Cerebellar nuclear complex (tissue), 1 donor: ENCODE measurements at places on chromosomes 6 and 20.

DNA sequence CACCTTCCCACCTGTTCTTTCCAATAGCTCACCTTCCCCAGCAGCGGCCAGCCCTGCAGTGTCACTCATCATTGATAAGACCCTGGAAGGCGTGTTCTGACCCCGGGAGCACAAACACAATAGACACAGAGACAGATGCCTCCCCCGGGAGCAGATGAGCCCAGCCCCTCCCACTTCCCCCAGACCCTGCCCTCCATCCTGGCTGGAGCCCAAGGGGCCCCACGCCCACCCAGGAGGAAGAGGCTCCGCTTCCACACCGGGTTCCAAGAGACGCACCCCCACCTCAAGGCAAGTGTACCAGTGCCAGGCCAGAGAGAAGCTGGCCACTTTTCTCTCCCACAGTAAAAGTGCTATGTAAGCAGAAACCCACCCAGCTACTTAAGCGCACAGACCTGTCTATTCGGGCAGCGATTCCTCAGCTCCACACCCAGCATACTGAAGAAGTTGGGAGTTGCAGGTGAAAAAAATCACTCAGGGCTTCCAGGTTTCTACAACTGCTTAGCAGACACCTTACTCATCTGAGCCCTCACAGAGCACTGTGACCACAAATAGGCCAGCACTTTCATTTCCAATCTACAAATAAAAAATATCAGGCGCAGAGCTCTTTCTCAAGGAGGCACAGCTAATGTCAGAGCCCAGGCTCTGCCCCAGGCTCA lies 93.4 kb upstream of the NXT1 start:
- DNase-seq = no peak

DNA sequence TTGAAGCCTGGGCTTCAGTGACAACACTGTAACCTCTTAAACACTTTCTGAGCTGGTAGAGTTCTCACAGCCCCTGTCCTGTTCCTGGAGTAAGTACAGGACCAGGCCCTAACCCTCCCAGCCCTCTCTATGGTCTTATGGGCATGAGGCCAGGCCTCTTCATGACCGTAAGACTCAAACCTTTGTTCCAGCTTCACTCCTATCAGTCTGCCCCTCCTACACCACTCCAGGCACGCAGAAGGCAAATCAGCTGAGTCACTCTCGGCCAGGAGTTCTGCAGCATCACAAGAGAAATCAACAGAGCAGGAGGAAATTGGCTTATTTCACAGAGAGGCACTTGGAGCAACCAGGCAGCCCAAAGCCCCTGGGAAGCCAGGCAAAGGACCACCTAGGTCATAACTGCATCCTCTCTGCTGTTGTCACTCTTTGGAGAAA lies 25.3 kb upstream of the CHD6 start:
- DNase-seq = no peak

- no peak for DNase-seq
Measured at GRCh38 chr6:154242617-154243357, 113.8 kb downstream of the IPCEF1 start.

DNA sequence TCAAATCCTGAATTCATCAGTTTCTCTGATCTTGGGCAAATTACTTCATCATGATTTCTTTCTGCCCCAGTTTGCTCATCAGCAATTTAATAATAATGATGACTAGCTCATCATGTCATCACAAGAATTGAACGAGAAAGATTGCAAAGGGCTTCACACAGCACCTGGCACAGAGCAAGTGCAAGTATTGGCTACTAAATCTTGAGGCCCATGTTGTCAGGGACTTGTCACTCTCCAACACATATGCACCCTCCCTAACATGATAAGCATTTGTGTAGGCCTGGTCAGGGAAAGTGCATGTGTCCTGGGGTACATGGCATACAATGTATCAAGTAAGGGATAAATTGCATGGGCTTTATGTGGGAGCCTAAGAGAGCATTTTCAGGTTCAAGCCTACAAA lies 6.4 kb downstream of the SMLR1 start:
- DNase-seq = no peak

DNA sequence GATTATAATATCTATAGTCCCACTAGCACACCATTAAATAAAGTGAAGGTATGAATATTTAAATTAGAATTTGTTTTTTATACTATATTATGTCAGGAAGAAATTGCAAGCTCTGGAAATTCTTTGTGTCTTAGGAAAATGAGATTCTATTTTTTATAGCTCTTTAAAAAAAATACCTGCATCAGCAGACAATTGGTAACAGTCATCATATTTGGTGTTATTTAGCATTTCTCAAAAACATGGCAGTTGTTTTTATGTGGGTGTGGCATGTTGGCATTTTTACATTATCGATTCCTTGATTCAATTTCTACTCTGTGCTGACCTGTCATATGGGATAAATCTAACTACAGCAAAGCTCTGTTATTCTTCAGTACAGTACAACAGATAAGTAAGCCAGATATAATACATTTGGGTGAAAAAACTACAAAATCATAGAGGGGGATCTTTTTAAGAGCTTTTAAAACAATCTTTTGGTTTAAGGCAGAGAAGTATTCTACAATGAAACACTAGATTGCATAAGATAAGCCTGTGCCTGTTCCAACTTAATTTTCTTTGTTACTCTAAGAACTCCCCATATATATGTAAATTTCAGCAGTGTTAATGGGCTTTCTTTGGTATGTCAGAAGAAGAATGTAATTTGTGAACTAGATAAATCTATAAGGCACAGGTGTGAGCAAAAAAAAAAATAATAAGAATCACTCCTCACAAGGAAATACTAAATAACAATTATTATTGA lies 71.5 kb downstream of the LAMA2 start:
- DNase-seq = no peak

DNA sequence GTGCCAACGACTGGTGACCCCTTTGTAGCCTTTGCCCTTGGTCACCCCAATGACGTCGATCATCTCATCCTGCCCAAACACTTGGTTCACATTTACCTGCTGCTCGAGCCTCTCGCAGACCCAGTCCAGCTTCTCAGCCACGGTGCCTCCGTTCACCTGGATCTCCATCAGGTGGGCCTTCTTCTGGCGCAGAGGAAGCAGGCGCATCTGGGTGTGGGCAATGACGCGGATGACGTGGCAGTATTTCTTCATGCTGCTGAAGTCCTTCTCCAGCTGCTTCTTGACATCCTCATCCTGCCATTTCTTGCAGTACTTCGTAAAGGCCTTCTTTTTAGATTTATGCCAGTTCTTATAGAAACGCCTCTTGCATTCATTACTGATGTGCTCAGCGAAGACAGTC lies 46.9 kb upstream of the SEC63 start:
- no peak for DNase-seq

GRCh38 chr6:156976216-156977127 lies 199.3 kb downstream of the ARID1B start:
- no peak for DNase-seq

DNA sequence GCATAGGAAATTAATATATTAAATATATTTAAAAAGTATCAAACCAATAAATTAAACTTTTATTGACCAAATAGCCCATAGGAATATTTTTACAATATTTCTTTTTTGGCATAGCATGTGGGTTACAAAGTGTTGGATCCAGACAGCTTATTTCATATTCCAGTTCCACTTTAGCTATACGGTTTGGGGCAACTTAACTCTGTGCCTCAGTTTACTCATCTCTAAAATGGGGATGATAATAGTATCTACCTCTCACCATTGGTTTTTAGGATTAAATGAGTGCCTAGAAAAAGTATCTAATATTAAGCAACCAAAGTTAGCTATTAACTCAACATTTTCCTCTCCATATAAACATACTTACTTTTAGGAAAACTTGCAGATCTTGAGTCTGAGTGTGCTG lies 243.8 kb downstream of the TBC1D32 start:
- DNase-seq = no peak

DNA sequence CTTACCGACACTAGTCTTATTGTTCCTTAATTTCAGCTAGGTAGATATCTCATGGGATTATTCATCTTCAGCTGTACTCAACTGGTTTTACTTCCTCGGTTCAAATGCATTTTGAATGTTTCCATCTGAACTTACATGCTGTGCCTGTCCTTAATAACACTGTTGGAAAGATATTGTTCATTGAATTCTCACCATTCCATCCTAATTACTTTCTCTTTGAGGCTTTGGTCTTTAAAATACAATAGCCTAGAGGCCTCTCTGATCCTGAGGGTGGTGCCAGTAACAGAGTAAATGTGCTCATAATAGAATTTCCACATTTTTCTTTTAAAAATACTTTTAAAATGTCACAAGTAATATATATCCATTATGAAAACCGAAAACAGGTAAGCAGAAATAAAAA lies 54.0 kb downstream of the IL20RA start:
- no peak for DNase-seq

DNA sequence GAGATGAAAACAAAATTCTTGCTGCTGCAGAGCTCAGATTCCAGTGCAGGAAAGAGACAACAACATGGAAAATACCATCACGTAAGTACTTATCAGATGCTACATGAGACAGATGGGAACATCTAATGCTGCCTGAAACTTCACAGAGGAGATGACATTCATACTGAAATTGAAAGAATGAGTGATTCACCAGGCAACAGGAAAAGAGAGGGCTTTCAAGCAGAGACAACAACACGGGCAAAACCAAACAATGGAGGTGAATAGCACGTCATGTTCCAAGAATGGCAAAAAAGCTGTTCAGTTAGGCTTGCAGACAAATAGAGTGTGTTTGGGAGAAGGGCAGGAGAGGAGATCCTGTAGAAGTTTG lies 39.3 kb downstream of the GTF2H5 start:
- no peak for DNase-seq

DNA sequence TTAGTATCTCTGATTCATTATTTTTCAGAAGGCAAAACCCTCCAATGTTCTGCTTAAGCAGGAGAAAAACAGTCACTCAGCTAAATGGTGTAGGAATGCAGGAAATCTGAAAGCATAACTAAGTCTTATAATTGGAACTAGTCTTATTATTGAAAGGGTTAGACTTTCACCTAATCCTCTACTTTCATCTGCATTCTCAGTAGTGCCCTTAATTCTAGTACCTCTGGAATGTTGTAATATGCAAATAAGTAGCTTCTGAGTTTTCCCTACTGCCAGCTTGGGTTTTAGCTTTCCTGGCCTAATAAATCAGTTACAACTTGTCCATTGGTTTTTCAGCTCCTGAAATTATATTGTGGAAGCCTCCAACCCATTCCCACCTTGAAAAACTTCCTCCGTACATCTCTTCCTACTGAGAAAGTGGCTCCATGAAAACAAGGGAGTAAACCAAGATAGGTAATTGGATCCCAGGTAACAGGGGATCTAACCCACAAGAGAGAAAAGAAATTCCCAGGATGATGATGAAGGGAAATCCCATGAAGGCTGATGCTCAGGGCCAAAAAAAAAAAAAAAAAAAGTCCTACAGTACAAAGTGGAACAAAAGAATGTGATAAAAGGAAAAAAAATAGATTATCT lies 147.0 kb downstream of the TBC1D32 start:
- DNase-seq = no peak

DNA sequence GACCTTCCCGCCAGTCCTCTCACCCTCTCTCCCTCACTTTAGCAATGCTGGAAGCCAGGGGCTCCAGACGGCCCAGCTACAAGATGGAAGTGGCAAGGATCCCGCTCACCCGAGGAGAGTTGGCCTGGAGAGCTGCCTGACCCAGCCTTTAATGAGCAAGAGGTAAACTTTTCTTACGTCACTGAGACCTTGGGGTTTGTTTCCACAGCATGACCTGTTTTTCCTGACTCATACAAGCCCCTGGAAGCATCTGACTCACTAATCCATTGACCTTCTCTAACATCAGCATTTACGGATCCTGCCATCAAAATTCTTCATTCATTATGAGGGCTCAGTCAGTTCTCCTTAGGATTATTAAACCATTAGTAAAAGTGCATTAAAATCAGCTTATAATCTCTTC lies 120.4 kb downstream of the MYLK4 start:
- no peak for DNase-seq

- no peak for DNase-seq
Measured at GRCh38 chr6:156822747-156823206, 45.6 kb downstream of the ARID1B start.

- DNase-seq = no peak
Measured at GRCh38 chr20:57657535-57658446, 37.6 kb upstream of the ZBP1 start.

GRCh38 chr6:34810936-34811632 lies 19.2 kb downstream of the BLTP3A start:
- DNase-seq = no peak

- no peak for DNase-seq
Measured at GRCh38 chr6:148430897-148431296, 88.3 kb downstream of the SASH1 start.

DNA sequence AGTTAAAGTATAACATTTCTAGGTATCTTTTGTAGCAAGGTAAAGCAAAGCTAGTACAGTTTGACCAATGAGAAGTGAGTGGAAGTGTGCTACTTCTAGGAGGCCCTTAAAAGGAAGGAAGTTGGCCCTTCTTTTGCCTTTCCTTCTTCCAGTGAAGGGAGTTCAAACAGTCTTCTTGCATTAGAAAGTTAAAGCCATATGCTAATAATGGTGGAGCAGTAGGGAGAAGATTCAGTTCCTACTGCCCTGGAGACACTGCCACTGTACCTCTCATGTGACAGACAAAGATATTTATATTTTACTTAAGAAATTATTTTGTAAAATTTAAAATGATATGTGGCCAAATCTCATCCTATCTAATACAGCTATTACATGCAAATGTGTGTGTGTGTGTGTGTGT lies 26.0 kb upstream of the RCAN2 start:
- DNase-seq = no peak

DNA sequence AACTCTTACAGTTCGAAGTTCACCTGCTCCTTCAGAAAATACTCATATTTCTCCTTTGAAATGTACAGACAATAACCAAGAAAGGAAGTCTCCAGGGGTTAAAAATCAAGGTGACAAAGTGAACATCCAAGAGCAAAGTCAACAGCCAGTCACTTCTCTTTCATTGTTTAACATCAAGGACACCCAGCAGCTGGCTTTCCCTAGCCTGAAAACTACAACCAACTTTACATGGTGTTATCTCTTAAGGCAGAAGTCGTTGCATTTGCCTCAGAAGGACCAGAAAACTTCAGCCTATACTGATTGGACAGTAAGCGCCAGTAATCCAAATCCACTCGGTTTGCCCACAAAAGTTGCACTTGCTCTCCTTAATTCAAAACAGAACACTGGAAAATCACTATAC lies 113.3 kb downstream of the HIVEP1 start:
- no peak for DNase-seq

DNA sequence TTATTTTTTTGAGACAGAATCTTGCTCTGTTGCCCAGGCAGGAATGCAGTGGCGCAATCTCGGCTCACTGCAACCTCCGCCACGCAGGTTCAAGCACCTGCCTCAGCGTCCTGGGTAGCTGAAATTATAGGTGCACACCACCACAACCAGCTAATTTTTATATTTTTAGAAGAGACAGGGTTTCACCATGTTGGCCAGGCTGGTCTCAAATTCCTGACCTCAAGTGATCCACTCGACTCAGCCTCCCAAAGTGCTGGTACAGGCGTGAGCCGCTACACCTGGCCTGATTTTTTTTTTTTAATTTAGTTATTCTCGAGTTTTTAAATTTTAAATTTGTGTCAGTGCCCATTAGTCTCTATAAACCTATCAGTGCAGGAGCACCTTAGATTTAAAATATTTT lies 24.4 kb downstream of the ZNF133 start:
- no peak for DNase-seq
